DMS79 (cell line): ENCODE measurements at places on chromosomes 13 and 19.
A peak's percentile ranks its signal among the peaks of the same experiment; 100 is the strongest.

- no peak for DNase-seq
Observed at GRCh38 chr13:43095771-43096719, 72.7 kb downstream of the DNAJC15 start.

- DNase-seq, result no peak
Observed at GRCh38 chr13:54606944-54607343, 1578.3 kb downstream of the OLFM4 start.

- no peak for DNase-seq
Observed at GRCh38 chr13:40422588-40423235, 243.7 kb downstream of the FOXO1 start.

DNA sequence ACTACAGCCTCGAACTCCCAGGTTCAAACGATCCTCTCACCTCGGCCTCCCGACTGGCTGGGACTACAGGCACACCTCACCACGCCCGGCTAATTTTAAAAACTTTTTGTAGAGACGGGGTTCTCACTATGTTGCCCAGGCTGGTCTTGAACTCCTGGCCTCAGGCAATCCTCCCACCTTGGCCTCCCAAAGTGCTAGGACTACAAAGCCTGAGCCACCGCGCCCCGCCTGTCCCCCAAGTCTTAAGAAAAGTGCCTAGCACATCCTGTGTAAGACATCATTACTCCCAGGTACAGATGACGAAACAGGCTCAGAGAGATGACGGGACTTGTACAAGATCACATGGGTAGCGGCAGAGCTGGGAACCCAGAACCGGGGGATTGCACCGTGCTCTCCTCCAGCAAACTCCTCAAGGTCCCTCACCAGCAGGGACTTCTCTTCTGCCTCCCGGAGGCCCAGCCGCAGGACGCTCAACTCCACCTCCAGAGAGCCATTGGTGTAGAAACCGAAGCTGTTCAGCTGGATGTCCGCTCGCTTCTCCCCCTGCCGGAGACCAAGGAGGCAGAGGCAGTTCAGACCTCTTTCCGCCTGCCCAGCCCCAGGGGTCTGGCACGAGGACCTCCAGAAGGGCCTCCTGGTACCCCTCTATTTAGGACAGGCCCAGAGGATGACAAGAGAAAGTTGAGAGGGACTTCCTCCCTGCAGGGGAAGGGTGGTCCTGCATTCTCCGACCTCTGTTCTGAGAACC is 1.0 kb downstream of the GPR108 start:
- DNase-seq, result peak; percentile 56

DNA sequence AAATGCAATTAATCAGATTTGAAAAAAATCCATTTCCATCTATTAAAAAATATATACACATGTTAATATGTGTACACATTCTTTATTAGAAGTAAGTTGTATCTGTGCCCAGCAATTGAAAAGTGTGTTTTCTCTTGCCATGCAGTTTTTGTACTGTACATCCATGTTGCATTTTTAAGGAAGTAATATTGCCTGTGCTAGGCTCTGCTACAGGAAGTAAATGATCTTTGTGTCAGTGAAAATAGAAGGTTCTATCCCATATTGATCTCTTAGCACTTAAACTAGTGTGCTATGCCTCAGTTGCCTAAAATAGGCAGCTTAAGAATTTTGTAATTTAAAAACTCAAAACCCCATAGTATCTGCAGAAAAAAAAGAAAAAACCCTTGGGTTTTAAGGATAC is 122.5 kb downstream of the CDK8 start:
- DNase-seq, result no peak

DNA sequence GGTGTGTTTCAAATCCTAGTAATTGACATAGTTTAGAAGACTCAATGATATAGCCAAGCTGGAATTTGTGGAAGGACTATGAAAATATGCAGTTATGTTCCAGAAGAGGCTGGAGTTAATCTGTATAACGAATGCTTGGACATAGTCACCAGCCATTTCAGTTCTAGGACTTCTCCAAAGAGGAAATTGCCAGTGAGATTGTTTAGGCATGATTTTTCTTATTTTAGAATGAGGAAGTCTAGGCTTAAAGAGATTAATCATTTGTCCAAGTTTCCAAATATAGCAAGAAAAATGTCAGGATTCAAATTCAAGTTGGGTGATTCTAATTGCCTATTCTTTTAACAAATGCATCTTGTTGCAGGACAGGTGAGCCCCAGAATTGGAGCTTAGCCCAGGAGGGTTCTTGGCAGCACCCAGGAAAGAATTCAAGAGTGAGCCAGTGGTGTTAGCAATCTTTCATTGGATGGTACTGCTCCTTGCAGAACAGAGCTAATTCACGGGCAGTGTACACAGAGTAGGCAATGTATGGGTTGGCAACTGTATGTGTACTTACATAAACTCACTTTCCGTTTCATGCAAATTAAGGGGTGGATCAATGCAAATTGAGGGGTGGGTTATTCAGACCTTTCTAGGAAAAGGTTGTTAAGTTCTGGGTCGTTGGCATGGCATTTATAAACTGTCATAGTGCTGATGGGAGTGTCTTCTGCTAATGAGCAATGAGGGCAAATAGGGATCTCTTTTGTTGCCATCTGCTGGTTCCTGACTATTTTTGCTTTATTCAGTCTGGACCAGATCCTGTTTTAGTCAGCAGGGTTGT is 763.1 kb upstream of the SLITRK1 start:
- no peak for DNase-seq

- no peak for DNase-seq
Observed at GRCh38 chr13:20801707-20802106, 27.9 kb upstream of the EEF1AKMT1 start.

GRCh38 chr13:47409778-47410177 is 512.9 kb upstream of the HTR2A start:
- DNase-seq, result no peak

DNA sequence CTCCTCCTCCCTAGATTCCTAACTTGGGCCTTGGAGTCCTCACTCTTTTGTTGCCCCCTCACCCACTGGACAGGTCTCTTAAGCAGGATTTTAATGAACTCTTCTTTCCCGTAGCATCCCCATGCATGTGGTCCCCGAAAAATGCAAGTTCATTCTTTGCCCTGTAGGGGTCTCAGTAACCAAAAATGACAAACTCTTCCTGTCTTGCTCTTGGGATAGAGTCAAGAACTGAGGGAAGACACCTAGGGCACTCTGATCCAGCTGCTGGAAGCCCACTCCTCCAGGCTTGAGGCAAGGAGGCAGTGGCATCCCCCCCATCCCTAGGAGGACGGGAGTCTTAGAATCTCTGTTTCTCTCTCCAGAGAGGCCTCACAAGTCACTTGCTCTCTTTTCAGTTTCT is 987.0 kb downstream of the DIAPH3 start:
- DNase-seq, result no peak

- DNase-seq, result no peak
Observed at GRCh38 chr19:56369886-56370676, 23.3 kb downstream of the ZNF582 start.

- no peak for DNase-seq
Observed at GRCh38 chr19:35645680-35646511, 2.2 kb upstream of the COX6B1 start.

- DNase-seq, result no peak
Observed at GRCh38 chr13:70249332-70250064, 141.2 kb upstream of the KLHL1 start.

DNA sequence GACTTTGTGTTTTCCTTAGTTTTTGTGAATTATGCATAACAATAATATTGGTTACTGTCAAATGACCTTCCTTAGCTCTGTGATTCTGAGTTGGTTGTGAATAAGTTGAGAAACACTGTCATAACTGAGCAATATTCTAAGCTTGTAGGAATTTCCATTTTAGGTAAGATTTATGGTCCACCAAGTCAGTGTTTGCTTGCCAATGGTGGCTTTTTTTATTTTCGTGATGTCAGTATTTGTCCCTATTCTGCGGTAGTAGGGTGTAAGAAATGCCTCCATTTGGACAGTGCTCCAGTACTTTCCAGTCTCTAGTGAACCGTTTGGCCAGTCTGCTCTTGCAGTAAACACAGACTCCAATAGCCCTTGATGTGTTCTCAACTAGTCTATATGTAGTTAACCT is 94.7 kb downstream of the FRY start:
- DNase-seq, result no peak

- no peak for DNase-seq
Observed at GRCh38 chr19:35143231-35143715, at the start of gene FXYD7. TSS of gene FXYD7 (plus strand) at chr19:35143255. CDS start at chr19:35143334, 79 bp downstream.

- no peak for DNase-seq
Observed at GRCh38 chr13:98981369-98982080, 3.7 kb upstream of the DOCK9 start.

DNA sequence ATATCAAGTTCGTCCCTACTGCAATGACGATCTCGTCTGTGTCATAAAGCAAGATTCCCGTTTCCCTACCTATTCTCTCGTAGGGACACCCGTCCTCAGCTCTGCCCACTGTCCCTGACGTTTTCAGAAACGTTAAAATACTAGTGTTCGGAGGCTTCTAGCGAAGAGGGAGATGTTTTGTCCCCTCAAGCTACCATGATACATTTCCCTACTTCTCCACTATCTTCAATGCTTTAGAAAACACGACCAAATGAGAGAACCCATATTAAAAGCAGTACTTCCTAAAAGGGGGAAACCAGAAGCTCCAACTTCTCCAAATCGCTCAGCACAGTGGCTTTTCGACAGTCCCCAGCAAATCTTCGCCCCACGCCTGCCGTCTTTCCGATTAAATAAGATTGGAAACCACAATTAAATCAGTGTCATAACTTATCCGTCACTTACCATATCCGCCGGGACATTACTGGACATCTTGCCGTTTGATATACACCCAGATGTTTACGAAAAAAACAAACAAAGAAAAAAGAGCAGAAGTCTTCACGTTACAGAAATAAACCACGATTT is 1.3 kb downstream of the UBL3 start:
- DNase-seq, result no peak

DNA sequence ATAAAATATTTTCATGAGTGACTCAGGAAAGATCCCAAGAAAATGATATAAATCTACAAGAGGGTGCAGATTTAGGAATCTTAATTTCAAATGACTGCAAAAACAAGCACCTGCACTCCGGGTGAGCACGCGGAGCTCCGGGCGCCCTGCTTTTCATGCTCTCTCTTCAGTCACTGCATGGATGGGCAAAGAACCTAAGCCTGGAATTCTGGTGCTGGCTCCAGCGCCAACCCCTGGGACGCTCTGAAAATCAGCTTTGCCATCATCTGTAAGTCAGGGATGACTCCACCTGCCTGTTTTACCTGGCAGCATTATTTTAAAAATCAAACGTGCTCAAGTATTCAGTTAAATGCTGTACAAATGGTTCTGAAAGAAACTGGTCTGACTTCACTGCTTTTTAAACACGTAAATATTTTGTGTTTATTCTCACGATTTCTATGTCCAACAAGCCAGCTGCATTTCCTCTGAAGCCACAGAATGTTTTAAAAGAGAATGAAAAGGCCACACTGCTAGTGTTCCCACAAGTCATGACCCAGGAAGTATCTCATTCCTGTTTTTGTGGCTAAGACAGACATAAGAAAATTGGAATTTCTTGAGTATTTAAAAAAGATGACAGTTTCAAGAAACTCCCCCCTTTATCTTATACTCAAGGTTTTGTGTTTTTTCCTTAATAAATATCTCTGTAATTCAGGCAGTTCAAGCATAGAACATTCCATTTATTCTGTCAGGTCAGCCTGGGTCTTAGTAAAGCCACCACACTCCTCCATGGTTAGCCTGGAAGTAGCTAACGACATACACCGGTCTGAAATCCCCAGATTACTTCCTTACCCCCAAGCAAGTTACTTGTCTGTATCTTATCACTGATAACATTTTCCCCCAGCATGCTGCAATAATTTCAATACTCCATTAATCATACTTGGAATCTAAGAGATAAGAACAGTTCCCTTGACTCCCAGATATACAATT is 81.1 kb downstream of the COL4A1 start:
- DNase-seq, result no peak

DNA sequence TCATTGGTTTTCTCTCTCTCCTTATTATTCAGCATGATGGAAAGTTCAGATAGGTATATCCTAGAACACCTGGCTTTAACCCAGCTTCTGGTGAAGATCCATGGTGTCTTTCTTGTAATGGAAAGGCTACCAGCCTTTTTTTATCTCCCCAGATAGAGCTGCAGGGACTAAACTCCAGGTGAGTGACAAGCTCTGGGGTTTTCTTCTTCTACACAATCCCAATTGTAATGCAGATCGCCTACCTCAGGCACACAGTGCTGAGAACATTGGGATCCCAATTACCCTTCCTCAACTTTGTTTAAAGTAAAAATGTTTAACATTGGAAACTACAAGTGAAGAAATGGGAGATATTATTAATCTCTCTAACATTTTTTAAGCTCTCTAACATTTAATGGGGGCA is 1851.7 kb downstream of the PCDH9 start:
- no peak for DNase-seq

GRCh38 chr19:53864308-53864836 is 3.3 kb upstream of the MYADM start:
- DNase-seq, result no peak

GRCh38 chr13:111854403-111854802 is 212.5 kb upstream of the SOX1 start:
- peak; percentile 69 for DNase-seq

DNA sequence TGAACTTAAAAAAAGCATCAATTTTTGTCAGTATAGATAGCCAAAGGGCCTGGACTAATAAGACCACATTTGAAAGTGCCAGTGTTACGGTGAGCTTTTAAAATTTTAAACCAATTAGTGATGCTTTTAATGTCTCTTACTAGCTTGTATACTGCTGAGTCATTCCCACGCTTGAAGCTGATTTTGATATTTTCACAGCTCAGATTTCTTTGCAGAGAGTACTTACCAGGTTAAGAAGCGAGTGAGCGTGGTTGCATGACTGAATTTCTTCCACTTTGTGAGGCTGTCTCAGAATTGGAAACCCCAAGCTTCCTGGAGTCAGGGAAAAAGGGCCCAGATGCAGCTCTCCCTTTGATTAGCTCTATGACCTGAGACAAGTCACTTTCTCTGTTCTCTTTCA is 74.5 kb upstream of the NBEA start:
- peak; percentile 28 for DNase-seq

- DNase-seq, result no peak
Observed at GRCh38 chr13:98108341-98108740, 34.6 kb upstream of the FARP1 start.

- DNase-seq, result peak; percentile 77
Observed at GRCh38 chr13:98786023-98786422, 33.6 kb upstream of the SLC15A1 start.

GRCh38 chr13:103358255-103358932 is 292.2 kb upstream of the SLC10A2 start:
- DNase-seq, result no peak

DNA sequence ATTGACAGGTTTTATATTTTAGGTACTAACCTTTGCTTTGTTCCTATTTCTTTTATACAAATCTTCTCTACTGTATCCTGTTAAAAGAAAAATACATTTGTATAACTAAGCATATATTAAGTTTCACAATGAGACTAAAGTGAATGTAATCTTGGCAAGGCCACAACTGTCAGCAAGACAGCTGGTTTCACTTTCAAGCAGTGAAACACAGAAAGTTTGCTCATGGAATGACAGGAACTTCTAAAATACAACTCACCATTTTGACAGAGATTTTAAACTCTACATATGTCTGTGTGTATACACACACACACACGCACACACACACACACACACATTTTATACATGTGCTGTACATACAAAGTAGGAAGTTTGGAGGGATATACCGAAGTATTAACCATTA is 53.3 kb downstream of the PARP4 start:
- no peak for DNase-seq

- no peak for DNase-seq
Observed at GRCh38 chr19:11205939-11206570, 8.7 kb upstream of the KANK2 start.

- no peak for DNase-seq
Observed at GRCh38 chr19:49069026-49069425, 3.5 kb downstream of the KCNA7 start.
